ENCODE measurements at places on chromosomes 12 and 14.

DNA sequence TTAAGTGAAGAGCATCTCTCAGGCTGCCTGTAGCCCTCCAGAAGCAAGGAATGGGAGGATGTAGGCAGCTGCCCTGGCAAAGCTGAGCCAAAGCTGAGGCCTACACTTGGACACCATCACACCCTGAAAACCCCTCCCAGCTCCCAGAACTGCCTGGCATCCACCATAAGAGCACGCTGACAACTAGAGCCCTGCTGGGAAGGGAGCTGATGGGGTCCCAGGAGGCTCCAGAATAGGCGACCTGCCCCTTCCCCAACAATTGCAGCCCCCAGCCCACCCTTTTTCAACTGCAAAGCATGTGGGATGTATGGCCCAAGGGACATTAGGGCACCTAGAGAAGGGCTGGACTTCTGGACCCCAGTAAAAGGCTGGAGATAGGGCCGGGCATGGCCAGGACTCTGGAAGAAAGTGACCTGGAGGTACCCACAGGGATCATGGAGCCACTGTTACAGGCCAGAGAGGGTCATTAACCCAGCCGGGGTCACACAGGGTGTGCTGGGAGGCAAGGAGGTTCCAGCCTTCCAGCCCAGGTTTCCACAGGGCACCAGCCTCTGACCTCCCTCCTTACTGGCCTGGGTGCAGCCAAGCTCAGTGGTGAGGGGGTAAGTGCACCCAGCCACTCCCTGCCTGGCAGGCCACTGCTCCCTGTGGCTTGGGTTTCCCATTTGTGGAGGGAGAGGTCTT, 27.8 kb downstream of the FAM222A start:
- no peak for DNase-seq

GRCh38 chr12:106675651-106676435, 93.0 kb downstream of the RFX4 start:
- no peak for DNase-seq

- DNase-seq = no peak
These were observed 44.8 kb downstream of the ESR2 start for GRCh38 chr14:64249363-64249762.

- no peak for DNase-seq
These were observed 6.0 kb downstream of the PRMT8 start for GRCh38 chr12:3496957-3497356.

DNA sequence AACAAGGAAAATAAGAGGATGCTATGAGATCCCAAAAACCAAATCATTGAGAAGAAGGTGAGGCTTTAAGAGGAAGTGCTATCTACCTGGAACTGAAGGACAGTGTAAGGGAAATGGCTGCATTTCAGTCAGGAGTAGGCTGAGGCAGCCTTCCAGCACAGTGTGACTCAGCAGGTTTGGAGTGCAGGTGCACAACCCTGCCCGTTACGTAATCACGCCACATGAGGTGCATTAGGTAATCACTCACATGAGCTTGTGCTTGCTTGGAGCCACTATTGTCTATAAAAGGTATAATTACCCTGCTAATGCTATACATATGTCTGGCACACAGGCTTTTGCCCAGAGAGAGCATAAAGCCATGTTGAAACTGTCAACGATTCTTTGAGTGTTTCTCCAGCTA, 74.9 kb downstream of the DIO2 start:
- DNase-seq = no peak

GRCh38 chr14:89171628-89172027, 245.4 kb downstream of the FOXN3 start:
- DNase-seq = no peak

GRCh38 chr12:42854208-42854607, 264.7 kb upstream of the PRICKLE1 start:
- DNase-seq = no peak

DNA sequence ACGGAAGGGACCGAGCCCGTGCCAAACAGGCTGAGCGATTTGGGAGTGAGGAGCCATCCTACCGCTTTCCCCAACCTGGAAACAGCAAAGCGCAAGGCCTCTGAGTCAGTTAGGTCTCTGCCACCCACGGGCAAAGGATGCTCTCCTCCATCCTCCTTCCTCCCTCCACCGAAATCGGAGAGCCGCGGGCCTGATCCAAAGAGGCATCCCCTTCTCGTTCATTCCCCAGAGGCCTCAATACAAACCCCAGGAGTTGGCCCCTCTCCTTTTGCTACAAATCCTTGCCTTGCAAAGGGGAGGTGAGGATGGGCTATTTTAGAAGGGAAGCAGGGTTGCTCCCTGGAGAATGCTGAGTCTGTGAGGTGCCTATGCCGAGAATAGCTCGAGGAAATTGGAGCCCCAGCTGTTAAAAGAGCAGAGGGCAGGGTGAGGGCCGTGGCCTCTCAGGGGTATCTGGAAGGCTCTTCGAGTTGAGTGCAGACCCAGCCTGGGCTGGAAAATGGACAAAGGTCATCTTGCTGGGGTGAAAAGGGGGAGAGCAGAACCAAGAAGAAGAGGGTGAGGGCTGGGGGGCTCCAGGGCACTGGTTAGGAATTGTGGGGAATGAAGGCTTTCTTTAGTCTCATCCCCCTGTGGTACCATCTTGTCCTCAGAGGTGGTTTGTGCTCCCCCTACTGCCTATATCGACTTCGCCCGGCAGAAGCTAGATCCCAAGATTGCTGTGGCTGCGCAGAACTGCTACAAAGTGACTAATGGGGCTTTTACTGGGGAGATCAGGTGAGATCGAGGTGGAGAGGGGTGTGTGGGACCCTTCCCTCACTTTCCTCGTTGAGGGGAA, 1.1 kb downstream of the TPI1 start:
- no peak for DNase-seq

DNA sequence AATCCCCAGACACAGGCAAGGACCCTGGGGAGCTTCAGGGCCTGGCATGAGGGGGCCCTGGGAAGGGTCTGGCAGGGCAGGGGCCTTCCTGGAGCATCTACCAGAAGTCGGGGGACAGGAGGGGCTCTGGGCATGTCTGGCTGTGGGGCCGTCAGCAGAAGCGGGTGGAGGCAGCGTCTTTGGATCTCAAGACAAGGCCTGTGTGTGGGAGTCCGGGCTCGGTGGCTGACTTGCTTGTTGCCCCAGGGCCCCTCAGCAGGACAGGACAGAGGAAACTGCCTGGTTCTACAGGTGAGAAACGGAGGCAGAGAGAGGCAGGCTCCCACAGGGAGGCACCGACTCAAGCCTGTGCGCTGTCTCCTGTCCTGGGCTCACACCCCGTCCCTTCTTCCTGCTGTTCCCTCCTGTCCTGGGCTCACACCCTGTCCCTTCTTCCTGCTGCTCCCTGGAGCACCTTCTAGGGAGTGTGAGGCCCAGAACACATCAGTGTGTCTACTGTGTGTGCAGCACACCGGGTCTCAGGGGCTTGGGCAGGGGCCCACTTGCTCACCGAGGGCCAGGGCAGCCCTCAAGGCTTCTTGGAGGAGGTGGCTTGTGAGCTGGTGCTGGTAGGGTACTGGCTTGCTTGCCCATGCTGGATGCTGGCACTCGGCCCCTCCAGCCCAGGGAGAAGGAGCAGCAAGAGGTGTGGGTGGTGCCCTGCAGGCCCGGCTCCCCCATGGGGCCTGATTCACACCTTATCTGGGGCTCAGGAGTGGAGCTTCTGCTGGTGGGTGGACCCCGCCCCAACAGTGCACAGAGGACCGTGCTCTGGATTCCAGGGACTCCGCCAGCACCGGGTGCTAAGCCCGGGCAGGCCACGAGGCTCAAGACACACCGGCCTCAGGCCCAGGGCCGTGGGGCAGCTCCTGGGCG, 14.9 kb downstream of the ASPG start:
- no peak for DNase-seq

DNA sequence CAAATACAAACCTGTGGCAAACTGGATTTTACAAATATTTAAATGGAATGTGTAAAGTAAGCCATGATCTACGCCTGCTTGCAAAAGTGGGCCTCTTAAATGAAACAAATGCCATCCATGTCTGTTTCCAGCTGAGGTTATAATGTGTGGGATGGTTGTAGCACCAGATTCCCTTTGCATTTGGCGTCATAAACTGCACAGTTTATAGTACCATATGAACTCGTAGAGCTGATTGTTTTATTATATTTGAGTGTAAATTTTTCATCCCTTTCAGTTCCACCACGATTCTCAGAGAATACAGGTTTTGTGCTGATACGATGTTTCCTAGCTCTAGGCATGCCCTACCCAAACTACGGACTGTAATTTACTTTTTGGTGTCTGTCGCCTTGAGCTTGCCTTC, 374.9 kb downstream of the EGLN3 start:
- DNase-seq = no peak

GRCh38 chr14:26974965-26975364, 377.1 kb upstream of the NOVA1 start:
- DNase-seq = no peak

- no peak for DNase-seq
These were observed 114.2 kb upstream of the SINHCAF start for GRCh38 chr12:31440134-31440533.

DNA sequence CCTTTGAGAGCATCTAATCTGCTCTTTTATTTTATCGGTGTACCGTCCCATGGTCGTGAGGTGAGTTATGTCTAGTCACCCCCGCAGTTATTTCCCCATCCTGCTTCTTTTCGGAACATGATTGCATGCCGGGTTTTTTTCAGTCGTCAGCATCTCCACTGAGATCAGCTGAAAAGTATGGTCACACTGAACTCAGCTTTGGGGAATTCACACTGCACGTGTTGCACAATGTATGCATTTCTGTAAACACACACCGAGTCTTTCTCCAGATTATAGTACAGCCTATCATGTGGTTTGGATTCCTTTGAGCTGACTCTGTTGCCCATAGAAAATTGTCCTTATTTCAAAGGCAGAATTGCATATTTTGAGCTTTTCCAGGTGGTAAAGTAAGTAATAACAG, 24.6 kb downstream of the PLXNC1 start:
- no peak for DNase-seq

GRCh38 chr14:92880851-92881250, 42.1 kb upstream of the CHGA start:
- DNase-seq = no peak

DNA sequence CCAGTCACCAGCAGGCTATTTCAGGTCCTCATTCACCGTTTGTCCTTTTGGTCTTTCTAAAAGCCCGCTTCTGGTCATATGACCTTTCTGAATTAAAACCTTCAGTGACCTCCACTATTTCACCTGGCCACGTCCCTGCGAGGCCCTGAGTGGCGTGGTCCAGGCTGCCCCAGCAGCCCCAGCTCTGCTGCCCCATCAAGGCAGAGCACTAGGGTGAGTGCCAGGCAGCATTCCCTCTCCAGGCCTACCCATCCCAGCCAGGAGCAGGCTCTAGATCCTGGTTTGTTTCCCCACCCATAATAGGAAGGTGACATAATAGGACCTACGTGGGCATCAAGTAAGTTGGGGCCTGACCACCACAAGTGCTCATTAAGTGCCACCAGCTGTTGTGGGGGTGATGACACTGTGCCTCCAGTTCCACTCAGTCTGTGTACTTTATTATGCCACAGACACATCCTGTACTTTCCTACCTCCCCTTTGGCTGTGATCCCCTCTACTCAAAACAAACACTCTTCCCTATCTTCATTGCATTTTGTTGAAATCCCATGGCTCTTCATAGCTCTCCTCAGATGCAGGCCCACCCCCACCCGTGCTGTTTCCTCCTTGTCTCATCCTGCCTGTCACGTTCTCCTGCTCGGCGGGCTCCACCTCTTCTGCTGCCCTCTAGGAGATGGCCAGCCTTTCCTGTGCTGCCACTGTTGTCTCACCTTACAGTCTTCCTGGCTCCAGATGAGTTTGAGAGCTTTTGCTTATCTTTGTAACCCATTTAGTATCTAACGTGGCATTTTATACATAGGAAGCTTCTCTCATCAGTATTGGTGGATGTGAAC, 21.4 kb downstream of the CKB start:
- DNase-seq = no peak

DNA sequence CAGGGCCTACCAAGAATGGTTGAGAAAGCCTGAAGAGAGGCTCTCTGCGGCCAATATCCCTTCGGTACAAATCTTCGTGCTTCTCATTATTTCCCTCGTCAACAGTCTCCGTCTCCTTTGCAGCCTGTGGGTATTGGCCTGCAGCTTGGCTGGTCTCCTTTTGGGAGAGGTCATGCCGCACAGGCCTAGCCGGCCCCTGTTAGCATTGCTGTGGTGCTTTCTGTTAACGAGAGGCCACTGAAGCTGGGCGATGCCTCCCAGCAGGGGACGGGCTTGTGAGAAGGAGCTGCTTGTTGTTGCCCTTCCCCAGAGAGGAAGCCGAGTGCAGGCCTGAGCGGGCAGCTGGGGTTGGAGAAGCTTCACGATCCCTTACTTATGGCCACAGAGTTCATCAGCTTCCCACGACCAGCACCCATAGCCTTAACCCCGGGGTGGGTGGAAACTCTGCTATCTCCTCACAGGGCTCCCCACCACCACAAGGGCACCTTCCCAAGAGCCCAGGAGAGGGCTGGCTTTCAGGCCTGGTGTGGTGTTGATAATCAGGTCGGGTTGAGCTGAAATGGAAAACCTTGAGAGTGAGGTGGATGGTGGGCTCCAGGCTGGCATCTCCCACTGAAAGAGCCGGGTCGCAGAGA, 228.6 kb downstream of the ZFP36L1 start:
- no peak for DNase-seq

GRCh38 chr12:107653519-107653918, 32.1 kb upstream of the PWP1 start:
- DNase-seq = no peak

- no peak for DNase-seq
These were observed 4.5 kb downstream of the DCN start for GRCh38 chr12:91178139-91178561.

GRCh38 chr12:7289743-7290142, 14.1 kb upstream of the ACSM4 start:
- no peak for DNase-seq

- DNase-seq = no peak
These were observed 115.5 kb downstream of the DYRK2 start for GRCh38 chr12:67764055-67764454.

DNA sequence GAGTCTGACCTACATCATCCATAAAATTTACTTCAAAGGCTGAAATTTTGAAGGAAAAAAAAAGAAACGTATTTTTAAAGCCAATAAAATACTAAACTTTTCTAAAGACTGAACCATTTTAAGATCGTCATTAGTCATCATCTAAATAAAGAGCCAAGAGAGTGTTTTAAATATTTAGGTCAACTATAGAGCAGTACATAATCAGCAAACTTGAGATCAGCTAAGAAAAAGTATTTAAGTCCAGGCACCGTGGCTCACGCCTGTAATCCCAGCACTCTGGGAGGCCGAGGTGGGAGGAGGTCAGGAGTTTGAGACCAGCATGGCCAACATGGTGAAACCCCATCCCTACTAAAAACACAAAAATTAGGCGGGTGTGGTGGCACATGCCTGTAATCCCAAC, 35.5 kb downstream of the HECTD1 start:
- no peak for DNase-seq

- DNase-seq = no peak
These were observed 10.2 kb upstream of the SMUG1 start for GRCh38 chr12:54199034-54199433.

- DNase-seq = no peak
These were observed 42.0 kb downstream of the IQSEC3 start for GRCh38 chr12:108594-108993.

GRCh38 chr12:118022728-118023109, 6.2 kb downstream of the RFC5 start:
- no peak for DNase-seq

DNA sequence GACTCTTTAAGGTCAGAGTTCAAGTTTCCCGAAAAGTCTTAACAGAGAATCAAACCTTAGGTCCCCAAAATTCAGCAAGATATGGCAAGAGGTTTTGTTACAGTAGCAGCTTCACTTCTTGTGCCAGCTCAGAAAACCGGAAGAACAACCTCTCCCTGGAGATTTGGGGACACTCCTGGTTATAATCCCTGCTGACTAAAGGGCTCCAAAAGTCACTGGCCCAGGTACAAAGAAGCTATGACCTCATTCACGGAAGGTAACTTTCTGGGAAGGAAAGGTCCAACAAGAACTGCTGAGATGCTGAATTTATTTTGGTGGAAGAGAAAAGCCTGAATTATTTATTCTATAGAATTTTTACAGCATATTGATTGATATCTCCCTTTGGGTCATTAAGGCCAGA, 55.6 kb upstream of the DIO2 start:
- DNase-seq = no peak
